ENCODE measurements at places on chromosomes 13 and 19. TPM values are rescaled to one million over a fixed set of nuclear protein-coding genes. Genes with fewer than 3 reads are reported as not detected.

Gene SULT2B1
- total RNA-seq: 0.43 TPM

Gene SHC2
- total RNA-seq: 1.3 TPM

Gene PGLYRP1
- total RNA-seq: not detected

Gene ZNF787
- total RNA-seq: 25.5 TPM

Data from mammary epithelial cell (primary cell).